Large intestine (tissue), 12 donors: ENCODE measurements at places on chromosomes 16 and 17. TPM values are rescaled to one million over a fixed set of nuclear protein-coding genes. Genes with fewer than 3 reads are reported as not detected.

Gene GOSR2
- polyA plus RNA-seq = 103 TPM

Gene KCNG4
- not detected for polyA plus RNA-seq

Gene NLE1
- 14.1 TPM for polyA plus RNA-seq

Gene SYT17
- 8.2 TPM for polyA plus RNA-seq

Gene BIRC5
- polyA plus RNA-seq = 13.8 TPM

Gene PRR11
- polyA plus RNA-seq = 11.9 TPM

Gene CYGB
- 14.1 TPM for polyA plus RNA-seq

Gene TOM1L1
- polyA plus RNA-seq = 107 TPM

Gene CMC2
- 56.1 TPM for polyA plus RNA-seq

GRCh38 chr17:68314916-68315535, 23.7 kb downstream of the ARSG start:
- no peaks in the 10 kb centered on the region for H3K36me3 ChIP-seq
- no peaks in the 10 kb centered on the region for H3K4me1 ChIP-seq
- H3K4me3 ChIP-seq = no peak overlapping the region
- DNase-seq = no peak
- no peak overlapping the region for H3K27ac ChIP-seq

- no peaks in the 10 kb centered on the region for H3K27me3 ChIP-seq
- no peak overlapping the region for H3K27ac ChIP-seq
- peaks cover 74% of the 10 kb centered on the region for H3K36me3 ChIP-seq
- no peak overlapping the region for H3K4me3 ChIP-seq
- H3K4me1 ChIP-seq = peaks cover 11% of the 10 kb centered on the region
These were observed 13.2 kb downstream of the CIAPIN1 start for GRCh38 chr16:57434003-57434402.

GRCh38 chr17:5772720-5773119, 188.4 kb upstream of the NLRP1 start:
- H3K4me3 ChIP-seq = no peak overlapping the region
- H3K4me1 ChIP-seq = no peaks in the 10 kb centered on the region
- H3K36me3 ChIP-seq = no peaks in the 10 kb centered on the region
- H3K27me3 ChIP-seq = peaks cover 12% of the 10 kb centered on the region
- no peak overlapping the region for H3K27ac ChIP-seq

DNA sequence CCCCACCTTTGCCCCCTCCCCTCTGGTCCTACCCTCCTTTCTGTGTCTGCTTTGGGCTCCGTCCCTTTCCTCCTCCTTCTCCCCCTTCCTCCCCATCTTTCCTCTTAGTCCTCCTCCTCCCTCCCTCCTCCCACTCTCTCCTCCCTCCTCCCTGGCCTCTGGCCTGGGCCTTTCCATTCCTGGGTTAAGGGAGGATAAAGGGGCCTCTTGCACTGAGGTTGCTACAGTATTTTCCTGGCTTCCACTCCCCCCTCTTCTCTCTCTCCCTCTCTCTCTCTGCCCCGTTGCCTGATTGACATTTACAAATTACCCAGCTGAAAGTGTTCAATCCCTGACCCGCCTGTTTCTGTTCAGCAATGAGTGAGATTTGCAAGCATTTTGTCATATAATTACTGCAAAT, 44.0 kb downstream of the MRM1 start:
- DNase-seq = no peak
- H3K27ac ChIP-seq = no peak overlapping the region
- no peak overlapping the region for H3K4me3 ChIP-seq
- H3K4me1 ChIP-seq = peaks cover 10% of the 10 kb centered on the region

- peaks cover 36% of the 10 kb centered on the region for H3K36me3 ChIP-seq
- H3K27me3 ChIP-seq = no peaks in the 10 kb centered on the region
- no peaks in the 10 kb centered on the region for H3K4me1 ChIP-seq
- DNase-seq = no peak
These were observed 30.9 kb downstream of the TMEM204 start for GRCh38 chr16:1564325-1564724.

DNA sequence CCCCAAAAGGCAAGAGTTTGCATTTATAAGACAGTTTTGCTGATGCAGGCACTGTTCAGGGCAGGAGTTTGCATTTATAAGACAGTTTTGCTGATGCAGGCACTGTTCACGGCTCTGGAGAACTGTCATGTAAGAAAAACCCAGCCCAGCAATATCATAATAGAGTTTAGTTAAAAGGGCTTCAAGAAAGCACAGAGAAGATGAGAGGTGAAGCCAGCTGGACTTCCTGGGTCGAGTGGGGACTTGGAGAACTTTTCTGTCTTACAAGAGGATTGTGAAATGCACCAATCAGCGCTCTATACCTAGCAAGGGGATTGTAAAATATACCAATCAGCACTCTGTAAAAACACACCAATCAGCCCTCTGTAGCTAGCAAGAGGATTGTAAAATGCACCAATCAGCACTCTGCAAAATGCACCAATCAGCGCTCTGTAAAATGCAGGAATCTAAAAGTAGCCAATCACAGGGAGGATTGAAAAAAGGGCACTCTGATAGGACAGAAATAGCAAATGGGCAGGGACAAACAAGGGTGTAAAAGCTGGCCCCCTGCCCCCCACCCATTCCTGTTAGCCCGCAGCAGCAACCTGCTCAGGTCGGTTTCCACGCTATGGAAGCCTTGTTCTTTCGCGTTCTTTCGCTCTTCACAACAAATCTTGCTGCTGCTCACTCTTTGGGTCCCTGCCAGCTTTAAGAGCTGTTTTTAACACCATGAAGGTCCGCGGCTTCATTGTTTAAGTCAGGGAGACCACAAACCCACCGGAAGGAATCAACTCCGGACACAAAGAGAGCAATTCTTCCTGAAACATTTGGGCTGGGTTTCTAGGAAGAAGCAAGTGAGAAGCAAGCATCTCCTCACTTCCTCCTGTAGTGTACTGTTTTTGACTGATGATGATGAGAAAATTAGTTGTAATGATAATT, 1.8 kb upstream of the CBX1 start:
- H3K4me3 ChIP-seq = no peak overlapping the region
- H3K27ac ChIP-seq = no peak overlapping the region
- H3K27me3 ChIP-seq = no peaks in the 10 kb centered on the region
- no peaks in the 10 kb centered on the region for H3K36me3 ChIP-seq

- no peak overlapping the region for H3K27ac ChIP-seq
- peaks cover 3% of the 10 kb centered on the region for H3K27me3 ChIP-seq
- DNase-seq = no peak
These were observed 64.2 kb downstream of the SPECC1 start for GRCh38 chr17:20073055-20073979.

DNA sequence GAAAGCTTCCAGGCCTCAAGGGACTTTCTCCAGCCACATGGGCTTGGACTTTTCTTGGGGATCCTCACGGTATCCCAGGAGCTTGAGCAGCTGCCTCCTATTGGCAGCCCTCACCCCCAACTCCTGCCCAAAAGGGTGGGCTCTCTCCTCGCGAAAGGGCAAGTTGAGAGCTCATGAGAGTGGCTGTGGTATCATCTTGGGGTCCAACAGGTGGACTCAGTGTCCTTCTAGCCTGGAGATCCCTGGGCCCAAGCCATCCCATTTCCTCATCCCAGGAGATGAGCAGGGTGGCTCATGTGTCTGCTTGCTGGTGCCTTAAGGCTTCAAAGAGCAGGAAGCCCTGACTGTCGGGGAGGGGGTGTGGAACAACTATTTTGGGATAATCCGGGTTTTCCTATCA, 17.7 kb downstream of the TBX4 start:
- no peak overlapping the region for H3K4me3 ChIP-seq
- no peaks in the 10 kb centered on the region for H3K36me3 ChIP-seq
- H3K4me1 ChIP-seq = peaks cover 55% of the 10 kb centered on the region
- peak overlapping the region; percentile 78 for H3K27ac ChIP-seq
- no peaks in the 10 kb centered on the region for H3K27me3 ChIP-seq
- no peak for DNase-seq

DNA sequence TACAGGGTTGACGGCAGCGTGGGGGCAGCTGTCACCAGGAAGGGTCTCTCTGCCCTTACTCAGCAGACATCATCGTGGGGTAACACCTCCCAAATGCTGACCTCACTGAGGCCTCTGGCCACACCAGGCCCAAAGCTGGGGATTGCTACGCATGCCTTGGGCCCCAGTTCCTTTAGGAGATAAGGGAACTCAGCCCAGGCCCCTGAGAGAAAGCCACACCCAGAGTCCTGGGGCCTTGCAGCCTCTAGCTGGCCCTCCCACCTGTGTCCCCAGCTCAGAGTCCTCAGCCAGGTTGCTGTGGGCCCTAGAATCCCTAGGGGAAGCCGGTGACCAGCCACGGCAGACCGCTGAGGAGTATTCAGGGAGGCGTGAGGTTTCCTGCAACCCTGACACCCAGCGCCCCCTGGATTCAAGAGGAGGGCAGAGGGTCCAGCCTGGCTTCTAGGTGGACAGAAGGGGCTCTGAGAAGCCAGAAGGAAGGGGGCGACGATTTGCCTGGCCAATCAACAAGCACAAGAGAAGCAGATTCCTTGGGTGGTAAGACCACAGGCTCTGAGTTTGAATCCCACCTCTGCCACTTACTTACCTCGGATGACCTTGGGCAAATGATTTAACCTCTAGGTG, 10.3 kb upstream of the GINS2 start:
- H3K27me3 ChIP-seq = no peaks in the 10 kb centered on the region
- no peak overlapping the region for H3K27ac ChIP-seq
- no peak overlapping the region for H3K4me3 ChIP-seq
- H3K36me3 ChIP-seq = no peaks in the 10 kb centered on the region
- H3K4me1 ChIP-seq = peaks cover 9% of the 10 kb centered on the region

- H3K4me1 ChIP-seq = peaks cover 47% of the 10 kb centered on the region
- peak overlapping the region; percentile 94 for H3K27ac ChIP-seq
- peak; percentile 91 for DNase-seq
- H3K4me3 ChIP-seq = no peak overlapping the region
These were observed 172.5 kb downstream of the ZFHX3 start for GRCh38 chr16:72875291-72876031.

DNA sequence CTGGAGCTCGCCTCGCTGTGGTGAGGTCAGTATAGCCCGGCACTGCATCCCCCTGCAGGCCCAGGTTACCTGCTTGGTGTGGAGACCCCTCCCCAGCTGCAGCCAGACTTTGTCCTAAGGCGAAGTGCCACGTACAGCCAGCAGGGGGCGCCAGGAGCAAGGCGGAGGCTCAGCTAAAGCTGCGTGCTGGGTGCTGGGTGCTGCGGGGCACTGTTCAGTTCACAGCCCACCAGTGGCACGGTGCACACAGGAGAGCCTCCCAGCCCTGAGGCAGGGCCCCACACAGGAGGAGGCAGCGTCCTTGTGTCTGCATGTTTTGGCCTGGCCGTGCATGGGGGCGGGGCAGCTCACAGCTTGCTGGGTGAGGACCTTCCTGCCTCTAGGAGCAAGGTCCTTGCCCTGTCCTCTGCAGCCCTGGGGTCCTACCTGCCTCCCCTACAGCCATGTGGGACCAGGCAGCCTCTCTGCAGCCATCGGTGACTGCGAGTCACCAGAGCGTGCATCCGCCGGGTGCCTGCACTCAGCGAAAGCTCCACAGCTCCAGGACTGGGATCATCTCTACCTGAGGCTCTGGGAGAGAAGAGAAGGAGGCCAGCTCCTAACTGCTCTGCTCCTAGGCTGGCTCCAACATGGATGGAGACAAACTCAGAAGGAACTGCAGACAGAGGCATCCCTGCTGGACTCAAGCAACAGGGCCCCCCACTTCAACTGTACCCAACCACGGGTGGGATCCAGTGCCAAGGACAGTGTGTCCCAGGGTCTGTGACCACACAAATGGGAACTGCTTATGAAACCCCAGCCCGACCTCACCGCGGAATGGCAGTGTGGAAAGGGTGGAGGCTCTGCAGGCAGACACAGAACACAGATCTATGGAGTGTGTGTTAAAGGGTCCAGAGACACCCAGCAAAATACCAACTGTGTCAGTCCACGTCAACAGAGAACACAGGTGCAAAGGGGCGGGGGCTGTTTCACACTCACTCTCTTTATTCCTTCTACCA, 19.0 kb downstream of the SLC7A5 start:
- H3K4me1 ChIP-seq = peaks cover 77% of the 10 kb centered on the region
- peak overlapping the region; percentile 43 for H3K27ac ChIP-seq

DNA sequence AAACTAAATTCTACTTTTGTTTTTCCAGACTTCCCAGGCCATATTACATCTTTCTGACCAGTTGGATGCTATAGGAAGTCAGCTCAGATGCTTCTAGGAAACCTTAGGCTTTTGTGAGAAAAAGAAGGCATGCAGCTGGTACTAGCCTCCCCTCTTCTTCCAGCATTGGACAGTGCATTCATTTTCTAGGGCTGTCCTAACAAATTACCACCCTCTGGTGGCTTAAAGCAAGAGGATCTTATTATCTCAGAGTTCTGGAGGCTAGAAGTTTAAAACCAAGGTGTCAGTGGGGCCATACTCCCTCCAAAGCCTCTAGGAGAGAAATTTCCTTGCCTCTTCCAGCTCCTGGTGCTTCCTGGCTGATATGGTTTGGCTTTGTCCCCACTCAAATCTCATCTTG, 467.8 kb downstream of the SLC39A11 start:
- H3K4me1 ChIP-seq = peaks cover 9% of the 10 kb centered on the region
- DNase-seq = no peak
- H3K27me3 ChIP-seq = no peaks in the 10 kb centered on the region
- no peak overlapping the region for H3K4me3 ChIP-seq
- H3K36me3 ChIP-seq = no peaks in the 10 kb centered on the region
- H3K27ac ChIP-seq = no peak overlapping the region
